ENCODE measurements at places on chromosomes 6 and 20.

DNA sequence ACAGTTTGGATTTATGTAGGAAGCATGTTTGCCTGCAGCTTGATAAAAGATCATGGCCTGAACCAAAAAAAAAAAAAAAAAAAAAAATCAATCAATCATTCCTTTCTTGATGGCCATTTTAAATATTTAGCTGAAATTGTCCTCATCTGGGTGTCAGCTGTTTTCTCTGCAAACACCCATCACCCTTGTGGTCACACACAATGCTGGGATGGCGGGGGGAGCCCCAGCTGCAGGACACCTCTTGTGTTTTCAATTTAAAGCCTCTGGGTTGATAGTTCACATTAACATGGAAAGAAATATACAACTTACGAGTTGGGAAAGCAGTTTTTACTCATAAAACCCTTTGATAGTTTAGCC lies 160.4 kb downstream of the ZFP64 start:
- DNase-seq, result no peak

- DNase-seq, result no peak
Measured at GRCh38 chr20:25601659-25602058, 16.3 kb upstream of the NINL start.

DNA sequence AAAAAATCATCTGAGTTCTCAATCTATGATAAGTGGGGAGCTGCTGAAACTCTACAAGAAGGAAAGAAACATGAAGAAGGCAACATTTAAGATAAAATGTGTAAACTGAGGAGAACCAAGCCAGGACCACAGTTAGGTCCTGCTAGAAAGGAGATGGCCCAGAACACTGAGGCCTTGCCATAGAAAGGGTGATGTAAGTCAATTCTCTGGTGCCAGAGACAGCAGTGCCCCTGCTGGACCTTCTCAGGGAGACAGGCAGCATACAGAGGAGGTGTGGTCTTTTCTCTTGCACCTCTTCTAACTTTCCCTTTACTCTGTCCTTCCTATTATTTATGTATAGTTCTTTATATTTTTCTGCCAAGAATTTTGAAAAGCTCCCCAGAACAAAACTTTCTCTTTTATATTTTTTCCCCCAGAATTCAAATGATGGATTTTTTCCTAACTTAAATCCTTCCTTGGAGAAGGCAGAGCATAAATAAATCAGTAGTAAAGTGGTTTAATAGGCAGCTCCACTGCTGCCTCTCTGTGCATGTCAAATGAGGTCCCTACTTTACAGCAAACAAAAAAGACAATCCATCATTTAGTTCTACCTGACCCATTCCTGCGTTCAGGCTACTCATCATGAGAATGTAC lies 9.0 kb downstream of the UQCC2 start:
- DNase-seq, result no peak

DNA sequence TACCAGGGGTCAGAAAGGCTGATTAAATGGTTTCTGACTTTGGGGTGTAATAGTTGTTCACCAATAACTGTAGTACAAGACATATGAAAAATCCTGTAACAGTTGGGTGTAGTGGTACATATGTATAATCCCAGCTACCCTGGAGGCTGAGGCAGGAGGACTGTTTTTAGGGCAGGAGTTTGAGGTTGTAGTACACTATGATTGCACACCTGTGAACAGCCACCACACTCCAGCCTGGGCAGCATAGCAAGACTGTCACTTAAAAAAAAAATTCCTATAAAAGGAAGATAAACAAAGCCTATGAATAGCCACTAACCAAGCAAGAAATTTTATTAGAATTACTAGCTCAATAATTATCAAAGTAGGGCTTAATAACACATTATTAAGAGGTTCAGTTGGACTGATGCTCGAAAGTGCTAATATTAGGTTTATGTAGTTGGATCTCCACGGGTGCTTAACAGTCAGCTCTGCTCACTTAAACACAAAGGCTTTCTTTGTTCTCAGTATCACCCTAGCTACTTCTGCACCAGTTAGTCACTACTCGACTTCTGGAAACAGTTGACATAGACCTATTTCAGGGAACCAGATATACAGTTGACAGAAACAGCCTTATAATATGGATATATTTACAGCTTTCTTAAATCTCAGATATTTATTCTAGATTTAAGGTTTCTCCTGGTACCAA lies 113.0 kb downstream of the MTFR2 start:
- DNase-seq, result no peak

DNA sequence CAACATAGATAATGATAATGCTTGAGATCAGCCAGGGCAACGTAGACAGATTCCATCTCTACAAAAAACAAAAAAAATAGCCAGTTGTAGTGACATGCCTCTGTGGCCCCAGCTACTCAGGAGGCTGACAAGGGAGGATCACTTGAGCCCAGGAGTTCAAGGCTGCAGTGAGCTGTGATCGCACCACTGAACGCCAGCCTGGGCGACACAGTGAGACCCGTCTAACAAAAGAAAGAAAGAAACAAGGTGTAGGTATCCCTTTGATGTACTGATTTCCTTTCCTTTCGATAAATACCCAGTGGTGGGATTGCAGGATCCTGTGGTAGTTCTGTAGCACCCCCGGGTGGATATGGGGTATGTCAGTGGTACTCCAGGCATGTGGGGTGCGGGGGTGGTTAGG lies 48.2 kb upstream of the ADTRP start:
- DNase-seq, result no peak

DNA sequence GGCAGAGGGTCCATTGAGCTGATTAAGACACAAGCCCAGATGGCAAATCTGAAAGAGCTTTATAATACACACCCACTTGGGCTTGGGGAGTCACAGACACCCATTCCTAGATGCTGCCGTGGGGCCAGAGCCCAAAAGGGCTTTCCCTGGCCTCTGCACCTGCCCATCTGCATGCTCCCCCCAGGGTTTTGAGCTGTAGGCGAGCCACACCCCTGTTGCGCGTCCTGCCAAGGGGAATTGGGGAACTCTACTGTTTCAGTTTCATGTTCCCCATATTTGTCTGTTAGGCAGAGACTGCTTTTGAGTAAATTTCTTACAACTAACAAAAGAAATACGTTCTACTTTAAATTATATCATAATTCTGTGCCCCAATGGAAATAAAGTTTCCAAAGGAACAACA lies 52.9 kb upstream of the FNDC1 start:
- no peak for DNase-seq

- no peak for DNase-seq
Measured at GRCh38 chr6:152605342-152605741, 31.8 kb downstream of the SYNE1 start.

GRCh38 chr20:52577696-52578095 lies 386.1 kb upstream of the ZFP64 start:
- no peak for DNase-seq

DNA sequence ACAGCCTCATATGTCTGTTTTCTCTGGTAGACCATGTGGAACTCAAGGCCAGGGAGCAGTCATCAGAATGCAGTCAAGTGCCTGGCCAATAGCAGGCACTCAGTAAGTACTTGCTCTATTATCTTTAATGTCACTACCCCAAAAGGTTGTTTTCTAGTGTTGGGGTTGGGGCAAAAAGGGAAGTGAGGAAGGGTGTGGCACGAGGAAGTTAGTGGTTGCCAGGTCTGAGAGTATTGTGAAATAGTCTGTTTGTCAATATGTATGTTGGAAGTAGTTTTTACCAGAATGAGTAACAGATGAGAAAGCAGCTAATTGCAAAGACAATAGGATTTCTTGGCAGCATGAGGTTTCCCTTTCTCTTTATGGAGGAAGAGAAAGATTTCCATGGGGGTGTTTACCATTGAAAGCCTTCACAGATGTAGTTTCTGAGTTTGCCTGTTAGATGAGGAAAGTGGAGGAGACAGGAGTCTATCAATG lies 59.5 kb upstream of the ARMH2 start:
- no peak for DNase-seq

GRCh38 chr6:137702791-137703424 lies 164.2 kb upstream of the TNFAIP3 start:
- no peak for DNase-seq

- DNase-seq, result no peak
Measured at GRCh38 chr6:69294862-69295261, 501.9 kb downstream of the LMBRD1 start.

- DNase-seq, result no peak
Measured at GRCh38 chr6:30676660-30677285, 4.0 kb upstream of the DHX16 start.

DNA sequence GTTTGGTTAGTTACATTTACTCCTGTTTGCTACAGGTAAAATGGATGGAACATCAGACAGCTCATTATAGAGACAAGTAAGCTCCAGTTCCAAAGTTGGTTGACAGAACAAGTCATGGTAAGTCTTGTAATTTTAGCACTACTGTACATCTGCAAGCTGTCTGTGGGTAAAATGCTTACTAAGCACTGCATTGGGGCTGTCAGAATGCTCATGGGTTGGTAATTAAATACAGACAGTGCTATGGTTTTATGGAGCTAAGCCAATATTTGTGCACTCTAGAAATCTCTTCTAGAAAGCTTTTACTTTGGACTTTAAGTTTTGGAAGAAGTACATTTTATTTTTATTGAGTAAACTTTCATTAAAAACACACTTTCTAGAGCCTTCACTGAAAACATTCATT lies 419.2 kb upstream of the MMS22L start:
- DNase-seq, result no peak
